Posterior cingulate gyrus (tissue), 11 donors: ENCODE measurements at places on chromosomes 2 and 18.

DNA sequence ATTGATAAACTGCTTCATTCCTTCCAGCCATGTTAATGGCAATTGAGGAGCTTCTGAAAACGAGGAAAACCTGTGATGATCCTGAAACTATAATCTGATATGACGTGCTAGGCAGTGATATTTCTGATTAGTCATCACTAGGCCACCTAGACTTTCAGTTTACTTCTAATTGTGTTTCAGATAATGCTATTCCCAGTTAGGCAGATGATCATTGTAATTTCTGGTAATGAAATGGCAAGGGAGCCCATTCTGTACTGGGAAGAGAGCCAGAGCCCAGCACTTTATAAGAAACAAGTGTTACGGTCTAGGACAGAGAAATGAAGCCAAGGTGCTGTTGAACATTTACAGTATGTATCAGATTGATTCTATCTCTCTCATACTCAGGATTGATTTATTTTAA lies 106.2 kb downstream of the CPO start:
- no peak for DNase-seq

DNA sequence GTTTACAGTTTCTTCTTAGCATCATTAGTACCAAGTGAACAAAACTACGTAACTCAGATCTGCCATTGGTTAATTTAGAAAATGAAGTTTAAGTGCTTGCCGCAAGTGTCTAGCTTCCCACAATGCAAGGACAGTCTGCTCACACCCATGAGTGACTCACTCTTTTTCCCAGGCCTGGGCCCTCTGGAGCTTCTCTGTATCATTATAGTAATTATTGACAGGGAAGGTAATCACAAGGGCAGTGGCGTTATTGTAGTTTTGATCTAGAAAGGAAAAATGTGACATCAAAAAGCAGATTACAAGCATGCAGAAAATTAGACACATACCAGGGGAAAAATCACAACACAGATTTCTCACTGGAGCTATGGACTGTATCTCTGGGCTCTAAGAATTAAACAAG lies 38.5 kb downstream of the NPC1 start:
- DNase-seq: no peak

DNA sequence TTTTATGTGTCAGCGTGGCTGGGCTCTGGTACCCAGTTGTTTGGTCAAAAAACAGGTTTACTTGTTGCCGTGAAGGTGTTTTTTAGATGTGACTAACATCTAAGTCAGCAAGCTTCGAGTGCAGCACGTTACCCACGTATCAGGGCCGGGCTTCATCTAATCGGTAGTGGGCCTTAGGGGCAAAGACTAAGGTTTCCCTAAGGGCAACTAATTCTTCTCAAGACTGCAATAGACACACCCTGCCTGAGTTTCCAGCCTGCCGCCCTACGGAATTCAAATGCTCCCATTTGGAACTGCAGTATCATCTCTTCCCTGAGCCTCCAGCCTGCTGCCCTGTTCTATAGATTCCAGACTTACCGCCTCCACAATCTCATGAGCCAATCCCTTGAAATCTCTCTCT lies 27.7 kb downstream of the FHL2 start:
- DNase-seq: no peak

- DNase-seq: no peak
Measured at GRCh38 chr2:200438251-200438650, 71.6 kb downstream of the KCTD18 start.

DNA sequence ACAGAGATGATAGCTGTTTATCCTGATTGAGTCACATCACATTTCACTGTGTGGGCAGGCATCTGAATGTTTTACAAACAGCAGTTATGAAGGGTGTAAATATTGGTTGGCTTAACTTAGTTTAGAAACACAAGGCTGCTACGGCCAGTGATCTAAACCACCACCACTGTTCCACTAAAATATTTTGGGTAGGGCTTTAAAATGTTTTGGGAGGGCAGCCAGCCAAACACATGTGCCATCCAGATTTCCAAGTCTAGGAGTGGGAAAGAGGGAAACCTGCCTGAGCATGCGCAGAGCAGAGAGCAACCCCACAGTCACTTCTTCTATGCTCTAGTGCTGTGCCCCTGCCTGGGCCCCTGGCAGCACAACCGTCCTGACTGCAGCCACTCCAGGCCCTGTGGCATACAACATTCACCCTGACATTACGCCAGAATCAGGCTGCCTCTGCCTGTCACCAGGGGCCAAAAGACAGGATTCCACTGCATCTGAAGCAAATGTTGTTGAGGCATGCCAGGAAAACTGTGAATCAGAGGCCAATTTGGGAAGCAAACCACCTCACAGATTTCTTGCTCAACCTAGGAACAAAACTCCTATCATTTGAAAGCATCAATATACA lies 74.8 kb upstream of the COL5A2 start:
- peak; percentile 7 for DNase-seq

DNA sequence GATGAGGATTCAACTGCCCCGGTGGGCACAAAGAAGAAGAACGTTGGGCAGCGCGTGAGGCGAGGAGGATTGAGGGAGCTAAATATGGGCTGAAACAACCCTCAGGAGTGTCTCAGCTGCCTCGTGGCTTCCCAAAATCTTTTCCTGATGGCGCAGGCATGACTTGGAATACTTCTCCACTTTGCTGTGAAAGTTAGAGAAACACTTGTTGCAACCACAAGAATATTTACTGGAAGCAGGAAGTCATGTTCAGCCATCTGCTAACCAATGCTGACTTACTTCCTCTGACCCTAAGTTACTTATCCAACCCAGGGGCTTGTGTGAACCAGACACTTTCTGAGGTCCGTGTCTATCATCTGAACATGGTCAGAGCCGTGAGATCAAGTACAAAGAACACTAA lies 148.8 kb downstream of the ARL4C start:
- no peak for DNase-seq

DNA sequence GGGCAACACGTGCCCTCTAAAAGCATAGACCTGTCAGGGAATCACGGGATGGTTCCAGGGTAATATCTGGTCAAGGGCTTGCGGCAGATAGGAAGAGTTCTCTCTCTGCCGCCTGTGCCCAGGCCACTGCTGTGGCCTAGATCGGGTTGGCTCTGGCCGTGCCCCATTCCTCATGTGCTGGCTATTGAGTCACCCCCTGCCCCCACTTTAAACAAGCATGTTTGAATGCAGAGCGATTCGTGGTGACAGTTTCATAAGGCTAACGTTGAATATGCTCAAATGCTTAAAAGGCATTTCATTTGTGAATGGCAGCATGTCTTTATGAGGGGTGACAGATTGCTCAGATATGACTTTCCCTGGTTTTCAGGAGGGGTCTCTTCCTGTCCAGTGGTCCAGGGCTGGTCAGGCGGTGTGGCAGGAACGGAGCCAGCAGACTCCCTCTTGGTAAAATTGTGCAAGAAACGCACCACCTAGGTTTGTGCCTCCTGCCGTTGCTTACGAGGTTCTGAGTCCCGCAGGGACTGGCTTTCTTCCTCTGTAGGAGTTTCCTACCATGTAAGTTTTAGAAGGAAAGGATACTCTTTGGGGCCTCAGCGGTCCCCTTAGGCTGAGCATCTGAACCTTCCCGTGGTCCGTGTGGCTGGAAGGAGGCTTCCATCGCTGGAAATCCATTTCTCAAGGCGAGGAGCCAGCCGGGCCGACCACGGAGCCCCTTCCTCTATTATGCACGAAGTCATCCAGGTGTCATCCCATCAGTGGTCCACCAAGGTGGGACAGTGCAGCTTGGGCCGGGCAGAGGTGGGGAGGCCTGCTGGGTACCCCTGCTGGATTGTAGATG lies 50.2 kb downstream of the AGAP1 start:
- DNase-seq: peak; percentile 74

DNA sequence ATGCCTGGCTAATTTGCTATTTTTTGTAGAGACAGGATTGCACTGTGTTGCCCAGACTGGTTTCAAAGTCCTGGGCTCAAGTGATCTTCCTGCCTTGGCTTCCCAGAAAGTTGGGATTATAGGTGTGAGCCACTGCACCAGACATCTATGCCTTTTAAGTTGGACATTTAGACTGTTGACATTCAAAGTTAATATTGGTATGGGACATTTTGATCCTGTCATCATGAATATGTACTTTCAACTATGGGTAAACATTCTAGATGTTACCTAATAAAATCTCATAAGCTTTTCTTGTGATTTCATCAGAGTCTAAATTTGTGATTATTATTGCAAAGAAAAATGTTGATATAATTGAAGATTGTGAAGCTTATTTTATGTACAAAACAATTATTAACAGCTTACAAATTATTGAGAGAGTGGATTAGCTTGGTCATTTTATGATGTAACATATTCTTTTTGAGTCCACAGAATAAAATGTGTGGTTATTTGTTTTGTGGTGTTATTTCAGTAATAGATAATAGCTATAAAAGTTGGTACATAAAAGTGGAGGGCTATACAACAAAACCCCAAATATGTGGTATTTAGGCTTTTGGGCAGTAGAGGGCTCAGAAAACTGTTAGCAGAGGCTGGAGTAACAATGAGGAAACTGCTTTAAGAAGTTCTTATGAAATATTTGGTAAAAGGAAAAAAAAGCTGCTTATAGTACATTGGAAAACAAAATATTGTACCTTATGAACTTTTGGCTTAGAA lies 41.4 kb downstream of the STARD6 start:
- no peak for DNase-seq

DNA sequence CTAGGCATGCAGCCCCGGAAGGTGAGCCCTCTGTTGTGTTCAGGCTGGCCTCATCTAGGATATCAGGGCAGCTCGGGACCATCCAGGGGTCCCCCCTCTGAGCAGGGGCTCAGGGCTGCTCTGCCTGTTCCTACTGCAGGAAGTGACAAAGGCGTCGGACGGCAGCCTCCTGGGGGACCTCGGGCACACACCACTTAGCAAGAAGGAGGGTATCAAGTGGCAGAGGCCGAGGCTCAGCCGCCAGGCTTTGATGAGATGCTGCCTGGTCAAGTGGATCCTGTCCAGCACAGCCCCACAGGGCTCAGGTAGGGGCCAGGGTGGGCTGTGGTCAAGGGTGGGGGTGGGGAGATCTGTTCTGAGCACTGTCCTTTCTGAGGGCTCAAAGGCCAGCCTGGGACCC lies 13.1 kb downstream of the KCNIP3 start:
- DNase-seq: no peak

GRCh38 chr18:55544014-55544413 lies 44.0 kb downstream of the TCF4 start:
- no peak for DNase-seq

DNA sequence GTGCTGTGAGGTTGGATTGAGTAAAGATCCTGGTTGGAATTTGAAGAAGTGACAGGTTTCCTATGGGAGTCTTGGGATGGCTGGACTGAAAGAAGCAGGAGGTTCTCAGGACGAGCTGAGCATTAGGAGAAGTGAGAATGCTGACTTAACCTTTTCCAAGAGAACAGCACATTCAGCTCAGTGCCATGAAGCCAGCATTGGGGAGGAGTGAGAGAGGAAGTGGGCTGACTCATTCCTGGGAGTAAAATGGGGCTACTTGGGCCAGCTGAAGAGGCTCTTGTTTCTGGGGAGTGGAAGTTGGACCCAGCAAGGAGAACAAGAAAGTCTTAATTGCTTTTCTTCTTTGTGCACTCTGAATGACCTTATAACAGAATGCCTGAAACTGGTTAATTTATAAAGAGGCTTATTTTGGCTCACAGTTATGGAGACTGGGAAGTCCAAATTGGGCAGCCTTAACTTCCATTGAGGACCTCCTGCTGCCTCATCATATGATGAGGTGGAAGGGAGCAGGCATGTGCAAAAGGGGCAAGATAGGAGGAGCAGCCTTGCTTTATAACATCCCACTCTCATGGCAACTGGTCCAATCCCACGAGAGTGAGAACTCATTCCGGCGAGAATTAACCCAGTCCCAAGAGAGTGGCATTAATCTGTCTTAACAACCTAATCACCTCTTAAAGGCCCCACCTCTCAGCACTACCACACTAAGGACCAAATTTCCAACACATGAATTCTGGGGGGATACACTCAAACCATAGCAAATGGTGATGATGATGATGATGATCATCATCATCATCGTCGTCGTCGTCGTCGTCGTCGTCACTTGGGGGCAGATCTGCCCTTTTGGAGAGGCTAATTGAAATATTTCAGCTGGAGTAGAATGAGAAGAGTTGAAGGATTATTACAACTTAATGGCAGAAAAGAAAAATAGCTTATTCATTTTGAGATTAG lies 26.1 kb downstream of the DGUOK start:
- no peak for DNase-seq

DNA sequence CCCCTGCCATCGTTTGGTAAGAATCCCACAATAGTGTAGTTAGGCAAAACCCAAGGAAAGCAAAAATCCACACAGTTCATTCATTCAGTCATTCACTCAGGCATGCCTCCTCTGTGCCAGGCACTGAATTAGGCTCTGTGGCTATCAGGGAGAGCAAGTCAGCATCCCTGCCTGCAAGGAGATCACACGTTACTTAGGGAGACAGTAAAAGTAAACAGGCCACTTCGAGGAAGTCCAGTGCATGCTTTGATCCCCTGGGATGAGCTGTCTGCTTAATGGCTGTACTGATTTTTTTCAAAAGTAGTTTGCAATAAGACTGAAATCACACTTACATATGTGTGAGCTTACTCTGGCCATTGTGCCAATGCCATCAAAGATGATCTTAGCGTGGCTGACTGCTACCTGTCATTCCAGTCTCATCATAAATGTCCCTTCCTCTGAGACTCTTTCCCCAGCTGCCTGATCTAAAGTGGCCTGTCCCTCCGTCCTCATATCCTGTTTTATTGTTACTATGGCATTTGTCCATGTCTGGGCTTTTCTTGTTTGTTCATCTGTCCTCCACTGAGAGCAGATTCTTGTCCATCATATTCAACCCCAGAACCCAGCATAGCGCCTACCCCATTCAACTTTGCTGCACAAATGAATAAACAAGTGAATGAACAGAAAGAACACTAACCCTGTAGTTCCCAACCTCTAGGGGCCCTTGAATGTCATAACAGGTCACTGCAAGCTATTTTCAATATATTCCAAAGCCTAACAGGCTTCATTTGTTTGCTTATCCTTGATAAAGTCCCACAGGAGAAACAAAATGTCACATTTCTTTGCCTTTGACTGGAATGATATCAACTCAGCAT lies 84.1 kb downstream of the GALNT14 start:
- DNase-seq: no peak

DNA sequence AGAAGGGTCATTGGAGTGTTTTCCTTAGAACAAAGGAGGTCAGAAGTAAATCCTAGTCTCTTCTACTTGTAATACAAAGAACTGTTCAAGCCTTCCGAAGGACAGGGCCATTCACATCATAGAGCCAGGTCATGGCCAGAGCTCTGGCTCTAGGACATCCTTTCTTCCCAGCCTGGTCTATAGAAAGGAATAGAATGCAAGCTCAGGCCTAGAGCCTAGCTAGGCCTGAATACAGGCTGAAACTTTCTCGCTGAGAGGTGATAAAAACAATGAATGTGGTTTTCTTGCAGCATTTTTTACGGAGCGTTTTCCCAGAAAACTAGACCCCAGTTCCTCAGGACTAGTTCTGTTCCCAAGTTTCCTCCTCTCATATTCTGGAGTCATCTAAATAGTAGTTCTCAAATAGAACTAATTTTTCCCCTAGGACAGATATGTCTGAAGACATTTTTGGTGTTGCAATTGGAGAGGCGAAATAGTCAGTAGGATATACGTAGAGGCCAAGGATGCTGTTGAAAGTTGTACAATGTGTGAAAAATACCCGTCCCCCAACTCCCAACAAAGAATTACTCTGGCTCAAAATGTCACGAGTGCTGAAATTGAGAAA lies 6.8 kb downstream of the UGT1A6 start:
- no peak for DNase-seq
